Central memory CD4-positive, alpha-beta T cell (primary cell): ENCODE measurements at places on chromosomes 12 and 14.

GRCh38 chr12:74049348-74049747, 488.3 kb upstream of the ATXN7L3B start:
- no peak for DNase-seq

DNA sequence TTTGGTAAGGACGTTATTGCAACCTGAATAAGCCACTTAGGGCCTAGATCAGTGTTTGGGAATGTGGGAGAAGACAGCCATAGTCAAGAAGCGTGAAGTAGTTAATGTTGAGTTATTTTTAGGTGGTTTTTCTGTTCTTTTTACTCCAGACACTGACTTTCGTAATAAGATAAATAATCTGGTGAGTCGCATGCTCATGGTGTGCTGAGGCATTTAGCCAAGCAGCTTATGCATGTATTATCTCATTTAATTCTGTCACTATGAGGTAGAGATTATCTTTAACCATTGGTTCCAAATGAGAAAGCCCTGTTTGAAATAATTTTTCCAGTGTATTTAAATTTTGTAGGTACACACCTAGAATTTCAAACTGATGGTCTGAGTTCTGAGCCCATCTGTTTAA, 67.3 kb downstream of the RCOR1 start:
- no peak for DNase-seq

GRCh38 chr12:51496895-51497294, 72.3 kb downstream of the SLC4A8 start:
- DNase-seq = no peak

DNA sequence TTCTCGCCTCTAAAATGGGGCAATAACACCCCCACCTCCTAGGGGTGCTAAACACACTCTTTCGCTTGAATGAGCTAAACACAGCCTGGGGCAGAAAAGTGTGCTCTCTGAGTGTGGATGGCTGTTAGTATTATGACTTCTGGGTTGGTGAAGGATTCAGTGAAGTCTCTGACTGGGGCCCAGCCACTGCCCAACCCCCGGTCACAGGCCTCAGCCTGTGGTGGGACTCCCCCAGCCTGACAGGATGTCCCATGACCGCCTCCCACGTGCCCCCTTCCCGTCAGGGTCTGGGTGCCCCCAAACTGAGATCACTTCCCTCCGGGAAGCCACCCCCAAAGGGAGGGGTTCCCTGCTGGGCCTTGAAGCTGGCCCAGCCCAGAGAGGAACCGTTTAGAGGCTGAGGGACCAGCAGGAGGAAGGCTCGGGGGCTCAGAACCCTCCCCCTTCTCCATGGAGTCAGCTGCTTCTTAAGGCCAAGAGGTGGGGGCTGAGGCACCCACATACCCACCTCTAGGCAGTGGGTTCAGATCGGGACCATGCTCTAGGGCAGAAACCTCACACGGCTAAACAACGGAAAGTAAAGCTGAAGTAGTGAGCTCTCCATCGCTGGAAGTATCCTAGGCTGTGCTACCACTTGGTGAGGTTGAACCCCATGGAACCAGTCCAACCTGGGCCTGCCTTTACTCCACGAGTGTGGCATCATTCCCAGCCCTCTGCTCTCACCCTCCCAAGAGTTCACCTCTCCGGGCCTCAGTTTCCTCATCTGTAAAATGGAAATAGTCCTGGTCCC, 13.8 kb downstream of the DTX1 start:
- no peak for DNase-seq

DNA sequence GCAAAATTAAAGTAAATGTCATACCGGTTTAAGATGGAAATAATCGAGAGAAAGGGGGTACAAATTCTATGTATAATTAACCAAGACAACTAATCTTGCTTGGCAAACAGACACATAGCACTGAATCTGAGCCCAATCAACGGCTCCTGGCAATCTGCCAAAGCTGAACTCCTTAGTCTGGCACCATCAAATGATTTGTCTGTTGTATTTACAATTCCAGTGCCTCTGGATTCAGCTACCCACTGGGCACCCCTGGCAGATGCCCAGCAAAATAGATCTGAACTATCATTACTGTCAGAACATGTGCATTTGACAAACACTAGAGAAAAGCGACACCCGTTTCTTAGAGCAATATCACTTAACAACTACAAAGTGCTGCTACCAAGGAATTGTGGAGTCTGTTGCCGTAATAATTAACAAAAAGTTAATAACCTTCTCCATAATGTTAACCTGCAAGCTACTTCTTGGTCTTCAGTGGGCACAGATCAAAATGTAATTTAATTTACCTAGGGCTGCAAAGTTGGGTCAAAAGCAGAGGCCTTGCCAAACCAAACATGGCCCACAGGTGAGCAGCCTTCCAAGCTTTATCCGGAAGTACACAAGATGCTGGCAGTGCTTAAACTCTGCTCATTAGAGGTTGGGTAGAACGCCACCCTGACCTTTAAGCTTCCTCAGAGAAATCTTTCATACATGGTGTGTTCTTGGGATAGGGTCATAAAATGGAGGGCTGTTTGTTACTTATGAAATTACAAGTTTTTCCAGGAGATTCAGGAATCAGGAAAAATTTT, 7.6 kb downstream of the EGLN3 start:
- DNase-seq = no peak

GRCh38 chr14:57066463-57066862, 202.2 kb downstream of the EXOC5 start:
- no peak for DNase-seq

GRCh38 chr12:72228424-72228823, 43.7 kb upstream of the TRHDE start:
- no peak for DNase-seq

DNA sequence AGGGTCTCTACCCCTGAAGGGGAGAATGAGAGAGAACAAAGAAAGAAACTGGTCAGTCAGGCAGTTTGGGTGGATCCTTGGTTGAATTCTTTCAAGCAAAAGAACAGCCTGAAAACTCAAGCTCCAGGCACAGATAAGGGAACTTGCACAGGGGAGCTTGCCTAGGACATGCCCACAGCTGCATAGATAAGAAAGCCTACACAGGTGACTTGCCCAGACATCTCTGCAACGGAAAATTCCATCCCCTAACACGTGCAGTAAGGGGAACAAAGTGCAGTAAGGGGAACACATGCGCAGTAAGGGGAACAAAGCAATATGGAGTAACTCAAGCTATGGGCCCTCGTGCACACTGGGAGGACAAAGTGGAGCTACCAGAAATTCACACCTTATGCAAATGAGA, 540.1 kb upstream of the MIS18BP1 start:
- DNase-seq = no peak

DNA sequence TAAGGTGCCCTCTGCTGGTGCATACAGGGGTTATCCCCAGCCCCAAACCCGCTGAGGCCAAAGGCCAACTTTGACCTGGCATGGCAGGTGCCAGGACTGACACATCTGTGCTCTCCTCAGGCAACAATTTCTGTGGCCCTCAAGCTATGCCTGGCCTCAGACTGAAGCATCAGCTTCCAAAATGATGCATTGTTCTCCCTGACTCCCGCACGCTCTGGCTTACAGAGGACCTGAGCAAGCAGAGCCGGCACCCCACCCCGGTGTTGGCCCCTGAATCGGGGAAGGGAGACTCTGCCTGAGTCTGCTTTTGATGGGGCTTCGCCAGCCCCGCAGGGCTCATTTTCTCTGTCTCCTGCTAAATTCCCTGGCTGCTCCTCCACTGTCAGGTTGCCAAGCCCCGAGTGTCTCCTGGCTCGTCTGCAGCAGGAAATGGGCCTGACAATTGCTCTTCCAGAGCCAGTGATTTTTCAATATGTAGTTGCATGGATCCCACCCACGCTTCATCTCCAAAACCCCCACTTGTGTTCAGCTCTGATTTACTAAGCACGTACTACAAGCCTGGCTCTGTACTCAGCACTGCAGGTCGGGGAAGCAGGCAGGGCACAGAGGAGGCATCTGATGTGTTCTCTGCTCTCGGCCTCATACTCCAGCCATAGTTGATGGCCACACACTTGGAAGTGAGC, 126.1 kb downstream of the SLC38A6 start:
- no peak for DNase-seq

GRCh38 chr12:78881685-78882084, 17.1 kb downstream of the SYT1 start:
- no peak for DNase-seq

DNA sequence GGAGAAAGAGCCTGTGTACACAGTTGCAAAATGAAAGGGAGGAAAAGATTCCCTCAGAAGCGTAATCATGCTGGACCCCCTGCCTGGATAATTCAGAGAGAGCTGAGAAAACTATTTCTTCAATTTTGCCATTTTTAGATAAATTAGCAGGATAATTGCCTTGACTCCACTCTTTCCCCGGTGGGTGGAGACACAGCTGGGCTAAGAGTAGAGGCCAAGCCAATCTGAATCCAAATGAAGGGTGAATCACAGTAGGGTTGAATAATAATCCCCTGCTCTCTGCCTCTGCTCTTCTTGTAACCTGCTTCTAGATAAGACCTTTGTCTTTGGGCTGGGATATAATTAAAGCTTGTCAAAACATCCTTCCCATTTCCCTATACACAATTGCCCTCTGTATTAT, 150.1 kb downstream of the CAPZA3 start:
- no peak for DNase-seq

GRCh38 chr12:118760623-118761022, 220.7 kb upstream of the SRRM4 start:
- no peak for DNase-seq

- DNase-seq = no peak
Observed at GRCh38 chr14:68668531-68668930, 124.3 kb downstream of the ZFP36L1 start.

DNA sequence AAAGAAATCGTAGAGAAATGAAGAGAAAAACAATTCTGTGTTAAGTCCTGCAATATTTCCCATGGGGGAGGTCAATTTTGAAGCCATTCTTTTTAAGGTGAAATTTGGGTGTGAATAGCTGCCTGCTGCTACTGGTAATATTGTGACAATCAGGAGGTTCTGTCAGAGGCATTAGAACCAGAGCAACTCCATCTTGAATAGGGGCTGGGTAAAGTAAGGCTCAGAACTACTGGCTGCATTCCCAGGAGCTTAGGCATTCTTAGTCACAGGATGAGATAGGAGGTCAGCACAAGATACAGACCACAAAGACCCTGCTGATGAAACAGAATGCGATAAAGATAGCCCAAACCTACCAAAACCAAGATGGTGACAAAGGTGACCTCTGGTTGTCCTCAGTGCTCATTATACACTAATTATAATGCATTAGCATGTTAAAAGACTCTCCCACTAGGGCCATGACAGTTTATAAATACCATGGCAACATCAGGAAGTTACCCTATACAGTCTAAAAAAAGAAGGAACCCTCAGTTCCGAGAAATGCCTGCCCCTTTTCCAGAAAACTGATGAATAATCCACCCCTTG, 24.8 kb upstream of the MTHFD1 start:
- no peak for DNase-seq

DNA sequence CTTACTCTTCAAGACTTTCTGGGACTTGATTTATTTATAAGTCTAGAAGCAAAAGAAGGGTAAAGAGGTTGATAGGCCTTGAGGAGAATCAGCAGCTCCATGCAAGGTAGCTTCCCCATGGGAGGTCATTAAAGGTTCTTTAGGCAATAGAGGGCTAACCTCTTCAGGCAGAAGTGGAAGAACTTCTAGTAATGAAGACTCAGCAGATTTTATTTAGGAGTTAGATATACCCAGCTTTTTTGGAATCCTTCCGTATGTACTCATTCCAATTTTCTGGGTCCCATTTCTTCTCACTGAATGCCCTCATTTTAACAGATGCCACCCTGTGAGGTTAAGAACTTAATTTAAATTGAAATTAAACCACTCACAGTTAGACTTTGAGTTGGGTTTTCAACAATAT, 565.6 kb downstream of the LRFN5 start:
- no peak for DNase-seq

- no peak for DNase-seq
Observed at GRCh38 chr12:105897311-105897725, 241.4 kb downstream of the NUAK1 start.
